Right lobe of liver (tissue), 6 donors: ENCODE measurements at places on chromosomes 5 and 9.

- no peak for DNase-seq
These were observed 263.1 kb upstream of the RGMB start for GRCh38 chr5:98510143-98510985.

GRCh38 chr9:109419531-109419930 is 78.6 kb downstream of the PTPN3 start:
- no peak for DNase-seq

DNA sequence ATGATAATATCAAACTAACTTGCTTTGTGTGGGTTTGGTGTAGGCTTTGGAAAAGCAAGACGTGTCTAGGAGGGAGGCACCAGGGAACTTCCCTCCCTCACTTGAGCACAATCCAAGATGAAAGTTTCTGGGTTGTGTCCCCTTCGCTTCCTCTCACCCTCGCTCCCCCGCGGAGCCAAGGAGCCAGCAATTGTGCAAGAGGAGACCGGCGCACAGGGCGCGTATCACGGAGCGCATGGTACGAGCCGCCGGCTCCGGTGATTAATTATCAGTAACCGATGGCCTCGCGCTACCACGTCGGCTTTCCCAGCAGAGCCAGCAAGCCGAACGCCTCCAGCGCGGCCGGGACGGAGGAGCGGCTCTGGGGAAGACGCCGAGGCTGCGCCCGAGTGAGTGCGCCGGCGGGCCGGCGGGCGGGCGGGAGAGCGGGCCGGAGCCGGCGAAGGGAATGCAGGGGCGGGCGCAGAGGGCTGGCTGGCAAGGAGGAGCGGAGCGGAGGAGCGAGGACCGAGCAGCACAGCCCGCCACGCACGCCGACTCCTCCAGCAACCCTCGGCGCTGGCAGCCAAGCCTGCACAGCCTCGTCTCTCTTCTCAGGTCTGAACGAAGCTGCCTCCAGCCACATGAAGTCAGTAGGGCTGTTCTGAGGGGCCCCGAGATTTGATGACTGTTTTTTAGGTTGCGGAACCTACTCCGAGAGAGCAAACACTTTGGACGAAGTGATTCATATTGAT is 143.6 kb downstream of the BNC2 start:
- peak; percentile 50 for DNase-seq

DNA sequence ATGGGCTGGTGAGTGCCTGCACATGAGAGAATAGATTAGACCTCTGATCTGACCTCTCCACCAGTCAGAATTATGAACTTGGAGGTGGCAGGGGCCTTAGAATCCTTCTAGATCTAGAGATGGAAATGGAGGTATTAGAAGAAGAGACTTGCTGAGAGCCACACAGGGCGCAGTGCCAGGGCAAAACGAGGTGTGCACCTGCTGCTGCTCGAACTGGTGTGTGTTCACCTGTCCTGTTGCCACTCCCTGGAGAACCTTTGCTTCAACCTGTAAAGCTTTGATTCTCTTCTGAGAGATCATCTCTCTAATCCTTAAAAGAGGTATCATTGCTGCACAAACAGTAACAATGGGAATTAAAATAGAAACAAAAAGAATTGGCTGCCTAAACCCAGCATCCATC is 24.9 kb downstream of the FRMPD1 start:
- no peak for DNase-seq

DNA sequence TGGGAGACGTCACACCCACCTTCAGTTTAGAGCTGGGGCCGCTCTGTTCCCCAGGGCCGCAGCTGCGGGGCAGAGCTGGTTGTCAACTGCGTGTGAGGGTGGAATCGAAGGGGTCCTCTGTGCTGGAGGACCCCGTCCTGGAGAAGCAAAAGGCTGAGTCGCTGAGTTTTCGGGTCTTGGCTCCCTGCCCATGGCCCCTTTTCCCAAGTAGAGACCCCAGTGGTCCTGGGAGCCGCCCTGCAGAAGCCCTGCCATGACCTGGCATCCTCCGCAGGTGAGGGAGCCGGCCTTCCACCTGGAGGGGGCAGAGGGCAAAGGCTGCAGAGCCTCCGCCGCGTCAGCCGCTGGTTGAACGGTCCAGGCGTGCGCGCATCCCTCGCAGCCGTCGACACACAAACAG is 90.4 kb upstream of the COL5A1 start:
- no peak for DNase-seq

DNA sequence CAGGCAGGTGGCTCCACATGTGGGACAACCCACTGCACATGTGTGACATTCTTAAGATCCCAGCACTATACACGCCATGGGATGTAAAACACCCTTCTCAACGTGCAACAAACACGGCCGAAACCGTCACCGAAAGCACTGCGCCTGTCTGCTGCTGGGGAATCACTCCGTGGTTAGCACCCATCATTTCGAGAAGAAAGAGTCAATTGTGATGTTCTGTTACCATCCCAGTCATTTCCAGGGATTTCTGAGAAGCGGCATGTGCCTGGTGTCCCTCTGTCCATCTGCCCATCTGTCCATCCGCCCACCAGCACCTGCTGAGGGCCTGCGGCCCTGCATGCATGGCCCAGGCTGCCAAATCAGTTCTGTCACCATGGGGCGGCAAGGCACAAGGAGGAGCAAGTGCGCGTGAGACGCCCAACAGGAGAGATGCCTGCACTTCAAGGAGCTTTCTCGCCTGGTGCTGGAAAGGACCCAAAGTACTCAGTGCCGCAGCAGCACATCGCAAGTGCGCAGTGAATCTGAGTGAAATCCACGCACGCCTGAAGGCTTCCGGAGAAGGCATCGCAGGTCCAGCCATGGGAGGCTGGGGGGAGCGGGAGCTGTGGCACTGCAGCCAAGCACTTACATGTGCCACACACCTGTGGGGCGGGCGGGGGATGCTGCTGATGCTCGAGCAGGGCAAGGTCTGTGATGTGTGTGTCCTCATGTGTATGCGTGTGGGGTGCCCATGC is 38.0 kb downstream of the VAV2 start:
- no peak for DNase-seq

- DNase-seq = peak; percentile 32
These were observed 5.1 kb downstream of the AGPAT2 start for GRCh38 chr9:136681945-136682699.

DNA sequence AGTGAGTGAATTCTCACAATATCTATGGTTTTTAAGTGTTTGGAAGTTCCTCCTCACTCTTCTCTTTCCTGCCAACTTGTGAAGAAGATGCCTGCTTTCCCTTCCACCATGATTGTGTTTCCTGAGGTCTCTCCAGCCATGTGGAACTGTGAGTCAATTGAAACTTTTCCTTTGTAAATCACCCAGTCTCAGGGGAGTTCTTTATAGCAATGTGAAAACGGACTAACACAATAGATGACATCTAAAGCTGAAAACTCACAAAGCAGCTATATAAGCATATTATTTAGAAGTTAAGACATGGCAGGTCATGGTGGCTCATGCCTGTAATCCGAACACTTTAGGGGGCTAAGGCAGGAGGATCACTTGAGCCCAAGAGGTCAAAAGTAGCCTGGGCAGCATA is 130.2 kb downstream of the ARRDC3 start:
- DNase-seq = no peak

- no peak for DNase-seq
These were observed 215.2 kb upstream of the SNX2 start for GRCh38 chr5:122559676-122560075.

- no peak for DNase-seq
These were observed 331.9 kb downstream of the ADAMTS6 start for GRCh38 chr5:65149827-65150226.

- no peak for DNase-seq
These were observed 33.4 kb downstream of the SLCO4C1 start for GRCh38 chr5:102262688-102263087.

DNA sequence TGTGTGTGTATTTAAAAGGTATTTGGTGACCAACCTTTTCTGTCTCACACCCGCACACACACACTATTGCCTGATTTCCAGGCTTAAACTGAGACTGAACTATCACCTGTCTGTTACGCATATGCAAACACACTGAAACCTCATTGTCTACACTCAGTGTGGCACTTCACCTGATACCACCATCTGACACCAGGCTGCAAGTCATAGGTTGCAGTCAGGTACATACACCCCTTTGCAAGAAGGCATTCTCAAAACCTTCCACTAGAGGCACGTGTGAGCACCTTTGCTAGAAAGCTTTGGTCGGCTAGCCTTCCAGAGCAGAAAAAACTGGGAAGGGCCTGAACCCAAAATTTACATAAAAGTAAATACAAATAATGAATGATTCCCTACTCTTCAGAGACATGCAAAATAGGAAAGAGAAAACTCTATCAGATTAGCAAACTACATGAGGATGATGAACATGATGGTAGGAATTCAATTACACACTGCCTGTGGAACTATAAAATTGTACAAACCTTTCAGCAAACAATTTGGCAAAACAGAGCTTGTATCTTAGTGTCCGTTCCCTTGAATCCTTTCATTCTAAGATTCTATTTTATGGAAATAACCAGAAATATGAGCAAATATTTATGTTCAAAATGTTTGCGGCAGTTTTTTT is 5.9 kb upstream of the FOXD1 start:
- no peak for DNase-seq

DNA sequence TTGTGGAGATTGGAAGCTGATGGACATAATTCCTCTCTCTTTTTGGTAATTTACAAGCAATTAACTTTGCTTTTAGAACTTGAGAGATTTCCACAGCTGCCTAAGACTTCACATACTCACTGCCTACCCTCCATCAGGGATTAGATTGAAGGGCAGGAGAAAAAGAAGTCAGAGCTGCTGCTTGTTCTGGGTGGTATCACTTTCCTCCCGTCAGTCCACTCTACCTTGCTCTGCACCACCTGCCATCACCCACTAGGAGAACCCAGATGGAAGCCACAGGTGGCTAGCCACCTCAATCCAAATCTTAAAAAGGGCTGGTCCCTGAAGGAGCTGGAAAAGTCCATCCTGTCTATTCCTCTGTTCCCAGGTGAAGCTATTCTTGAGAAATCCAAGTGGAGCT is 10.5 kb downstream of the IRF1 start:
- no peak for DNase-seq

GRCh38 chr5:99104538-99105132 is 175.8 kb upstream of the CHD1 start:
- DNase-seq = no peak

GRCh38 chr9:110640736-110641135 is 27.9 kb upstream of the MUSK start:
- no peak for DNase-seq

DNA sequence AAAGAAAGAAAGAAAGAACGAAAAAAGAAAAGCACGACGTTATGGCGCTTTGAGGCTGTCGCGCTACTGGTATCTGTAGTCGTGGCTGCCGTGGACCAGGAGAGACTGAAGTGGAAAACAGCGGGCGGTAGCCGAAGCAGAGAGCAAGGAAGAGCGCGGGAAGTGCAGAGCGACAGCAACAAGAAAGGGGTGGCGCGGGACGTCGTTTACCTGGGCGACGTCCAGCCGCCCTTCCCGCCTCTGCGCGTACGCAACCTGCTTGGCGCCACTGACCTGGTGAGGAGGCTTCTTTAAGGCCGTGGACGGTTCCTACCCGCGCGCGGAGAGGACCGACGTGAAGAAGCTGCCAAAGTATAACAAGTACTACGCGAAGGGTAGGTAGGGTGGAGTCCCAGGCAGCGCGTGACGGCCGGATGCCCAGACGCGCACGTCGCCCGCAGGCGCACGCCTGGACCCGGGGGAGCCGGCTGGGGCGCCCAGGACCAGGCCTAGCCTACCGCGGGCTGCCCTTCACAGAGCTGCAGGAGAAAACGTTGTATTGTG is 15.4 kb downstream of the CCL28 start:
- peak; percentile 77 for DNase-seq

GRCh38 chr5:174371600-174372094 is 326.1 kb downstream of the NSG2 start:
- no peak for DNase-seq

DNA sequence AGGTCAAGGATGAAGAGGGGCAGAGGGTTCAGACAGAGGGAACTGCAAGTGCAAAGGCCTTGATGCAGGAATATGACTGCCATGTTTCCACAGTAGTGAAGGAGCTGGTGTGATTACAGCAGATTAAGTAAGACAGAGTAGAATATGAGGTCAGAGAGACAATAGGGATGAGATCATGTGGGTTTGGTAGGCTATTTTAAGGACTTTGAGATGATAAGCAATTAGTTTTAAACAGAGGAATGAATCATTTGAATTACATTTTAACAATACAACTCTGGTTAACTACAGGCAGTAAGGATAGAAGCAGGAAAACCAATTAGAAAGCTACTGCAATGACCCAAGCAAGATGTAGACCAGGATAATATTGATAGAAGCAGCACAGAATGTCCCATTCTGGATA is 7.7 kb downstream of the CENPK start:
- no peak for DNase-seq

GRCh38 chr5:71738662-71739361 is 19.7 kb downstream of the CARTPT start:
- DNase-seq = no peak

- no peak for DNase-seq
These were observed 45.0 kb downstream of the CRB2 start for GRCh38 chr9:123400926-123401503.

GRCh38 chr9:6239048-6239461 is 23.4 kb downstream of the IL33 start:
- no peak for DNase-seq

GRCh38 chr9:93678199-93679019 is 102.0 kb downstream of the PHF2 start:
- peak; percentile 40 for DNase-seq

DNA sequence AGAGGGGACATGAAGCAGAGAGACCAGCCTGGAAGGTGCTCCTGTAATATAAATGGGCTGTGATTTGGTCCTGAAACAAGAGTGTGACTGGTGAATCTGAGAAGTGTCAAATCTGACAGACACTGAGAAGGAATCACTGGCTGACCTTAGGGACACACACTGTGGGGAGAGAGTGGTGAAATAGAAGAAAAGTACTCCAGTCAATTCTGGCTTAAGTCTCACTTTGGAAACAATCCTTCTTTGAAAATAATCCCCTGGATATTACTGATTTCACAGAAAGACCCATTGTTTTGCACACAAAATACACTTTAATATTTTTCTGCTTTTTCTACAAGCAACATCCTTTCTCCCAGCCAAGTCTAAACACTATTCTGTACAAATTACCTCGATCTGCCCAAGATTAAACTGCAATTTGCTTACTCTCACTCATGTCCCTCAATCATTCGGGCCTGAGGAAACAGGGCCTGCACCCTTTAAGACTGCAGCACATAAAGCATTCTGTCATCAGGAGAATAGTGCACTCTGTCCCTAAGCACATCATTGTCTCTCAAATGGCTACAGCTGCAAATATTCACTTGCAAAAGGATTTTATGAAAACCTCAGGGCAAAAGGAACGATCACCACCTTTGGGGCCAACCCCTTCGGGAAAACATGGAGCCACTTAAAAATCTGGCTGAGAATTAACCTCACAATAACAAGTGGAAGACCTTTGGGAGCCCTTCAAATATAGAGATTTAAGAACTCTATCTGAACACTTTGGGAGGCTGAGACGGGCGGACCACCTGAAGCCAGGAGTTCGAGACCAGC is 68.6 kb downstream of the MAPKAP1 start:
- no peak for DNase-seq

DNA sequence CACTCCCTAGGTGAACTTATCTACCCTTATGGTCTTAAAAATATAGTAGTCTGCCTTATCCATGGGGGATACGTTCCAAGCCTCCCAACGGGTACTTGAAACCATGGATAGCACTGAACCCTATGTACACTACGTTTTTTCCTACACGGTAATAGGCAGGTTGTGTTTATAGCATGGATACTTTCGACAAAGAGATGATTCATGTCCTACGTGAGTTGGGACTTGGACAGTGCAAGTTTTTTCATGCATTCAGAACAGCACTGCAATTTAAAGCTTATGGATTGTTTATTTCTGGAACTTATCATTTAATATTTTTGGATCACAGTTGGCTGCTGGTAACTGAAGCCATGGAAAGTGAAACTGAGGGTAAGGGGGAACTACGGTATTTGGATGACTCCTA is 88.1 kb downstream of the CNTLN start:
- DNase-seq = no peak
